Tibial artery (tissue), 4 donors: ENCODE measurements at places on chromosomes 16 and 17.

GRCh38 chr17:48800626-48801217, 16.3 kb downstream of the TTLL6 start:
- DNase-seq, result no peak
- H3K4me3 ChIP-seq, result no peak overlapping the region
- H3K27me3 ChIP-seq, result no peaks in the 10 kb centered on the region
- no peak overlapping the region for H3K27ac ChIP-seq
- H3K36me3 ChIP-seq, result no peaks in the 10 kb centered on the region

GRCh38 chr17:57475796-57476195, 219.5 kb downstream of the MSI2 start:
- H3K27ac ChIP-seq, result no peak overlapping the region
- no peaks in the 10 kb centered on the region for H3K27me3 ChIP-seq
- H3K4me3 ChIP-seq, result no peak overlapping the region

- H3K27me3 ChIP-seq, result no peaks in the 10 kb centered on the region
- H3K4me3 ChIP-seq, result no peak overlapping the region
- no peaks in the 10 kb centered on the region for H3K4me1 ChIP-seq
- DNase-seq, result no peak
- no peak overlapping the region for H3K27ac ChIP-seq
- H3K36me3 ChIP-seq, result no peaks in the 10 kb centered on the region
Observed at GRCh38 chr16:73304008-73304774, 256.3 kb upstream of the ZFHX3 start.

- H3K27ac ChIP-seq, result peak overlapping the region; percentile 58
- no peaks in the 10 kb centered on the region for H3K27me3 ChIP-seq
- no peak overlapping the region for H3K4me3 ChIP-seq
- no peaks in the 10 kb centered on the region for H3K36me3 ChIP-seq
- no peak for DNase-seq
Observed at GRCh38 chr17:59725691-59726090, 18.2 kb downstream of the VMP1 start.

- peaks cover 6% of the 10 kb centered on the region for H3K4me1 ChIP-seq
- H3K27me3 ChIP-seq, result no peaks in the 10 kb centered on the region
- peak overlapping the region; percentile 43 for H3K4me3 ChIP-seq
- no peaks in the 10 kb centered on the region for H3K36me3 ChIP-seq
- H3K27ac ChIP-seq, result no peak overlapping the region
Observed at GRCh38 chr16:78184238-78185183, 85.1 kb downstream of the WWOX start.

DNA sequence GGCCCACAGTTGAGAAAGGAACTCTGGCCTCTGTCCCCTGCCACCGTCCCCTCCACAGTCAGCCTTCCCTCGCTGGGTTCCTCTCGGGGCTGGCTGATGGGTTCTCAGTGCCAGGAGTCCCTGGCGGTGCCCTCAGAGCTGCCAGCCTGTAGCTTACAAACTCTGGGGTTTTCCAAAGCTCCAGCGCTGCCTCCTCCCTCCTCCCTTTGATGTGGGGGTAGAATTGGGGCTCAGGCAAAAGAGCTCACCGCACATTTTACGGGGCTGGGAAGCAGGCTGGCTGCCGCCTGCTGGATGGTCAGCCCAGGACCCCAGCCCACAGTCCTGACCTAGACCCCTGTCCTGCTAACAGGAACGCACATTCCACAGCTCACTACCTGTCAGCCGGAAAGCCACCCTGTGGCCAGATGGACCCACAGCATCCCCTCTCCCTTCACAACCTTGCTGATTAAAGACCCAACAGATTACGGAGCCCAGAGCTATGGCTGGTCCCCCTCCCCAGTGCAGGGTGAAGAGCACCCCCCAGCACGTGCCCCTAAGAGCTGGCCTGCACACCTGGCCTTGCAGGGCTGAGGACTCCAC, 6.0 kb downstream of the VASN start:
- H3K27ac ChIP-seq, result peak overlapping the region; percentile 92
- no peak for DNase-seq
- no peaks in the 10 kb centered on the region for H3K27me3 ChIP-seq
- H3K4me3 ChIP-seq, result peak overlapping the region; percentile 61
- H3K4me1 ChIP-seq, result peaks cover 78% of the 10 kb centered on the region

DNA sequence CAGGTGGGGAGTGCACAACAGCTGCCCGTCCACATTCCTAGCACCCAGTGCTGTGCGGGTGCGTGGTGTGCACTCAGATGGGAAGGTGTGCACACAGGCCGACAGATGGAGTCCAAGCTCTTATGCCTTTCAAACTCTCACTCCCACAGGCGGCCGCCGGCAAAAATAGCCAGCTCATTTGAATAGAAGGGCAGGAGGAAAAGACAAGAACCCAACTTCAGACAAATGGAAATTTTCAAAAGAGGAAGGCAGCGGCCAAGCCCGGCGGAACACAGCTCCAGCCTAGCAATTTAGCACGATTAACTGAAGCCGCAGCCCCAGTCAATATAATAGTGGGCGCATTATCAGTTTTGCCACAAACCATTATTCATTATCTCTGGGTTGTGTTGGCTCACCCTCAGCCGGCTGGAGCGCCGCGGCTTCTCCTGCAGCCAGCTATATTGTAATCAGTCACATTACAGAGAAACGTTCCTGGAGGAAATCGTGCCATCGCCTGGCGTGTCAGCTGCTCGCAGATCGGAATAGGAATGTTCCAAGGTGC, 103.9 kb upstream of the SEC14L1 start:
- DNase-seq, result no peak
- peaks cover 63% of the 10 kb centered on the region for H3K27me3 ChIP-seq
- H3K36me3 ChIP-seq, result no peaks in the 10 kb centered on the region
- peaks cover 7% of the 10 kb centered on the region for H3K4me1 ChIP-seq
- no peak overlapping the region for H3K4me3 ChIP-seq
- no peak overlapping the region for H3K27ac ChIP-seq

- no peaks in the 10 kb centered on the region for H3K27me3 ChIP-seq
- peaks cover 20% of the 10 kb centered on the region for H3K4me1 ChIP-seq
- peaks cover 34% of the 10 kb centered on the region for H3K36me3 ChIP-seq
- H3K4me3 ChIP-seq, result no peak overlapping the region
Observed at GRCh38 chr16:18792836-18793433, 2.8 kb upstream of the RPS15A start.

DNA sequence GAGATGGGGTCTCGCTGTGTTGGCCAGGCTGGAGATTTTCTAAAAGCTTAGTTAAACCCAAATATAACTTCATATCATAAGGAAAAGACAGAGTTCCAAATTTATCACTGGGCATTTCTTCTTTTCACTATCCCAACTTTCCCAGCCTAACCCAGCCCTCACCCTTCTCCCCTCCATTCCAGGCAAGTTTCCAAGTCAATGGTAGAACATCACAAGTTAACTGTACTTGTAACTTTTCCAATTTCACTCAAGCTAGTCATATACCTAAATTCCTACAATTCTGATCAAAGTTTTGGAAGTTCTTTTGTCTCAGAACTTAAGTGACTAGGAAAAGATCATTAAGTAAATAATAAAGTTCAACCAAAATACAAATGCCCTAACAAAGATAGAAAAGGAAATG, 61.2 kb downstream of the USP32 start:
- H3K36me3 ChIP-seq, result no peaks in the 10 kb centered on the region
- no peaks in the 10 kb centered on the region for H3K4me1 ChIP-seq
- H3K27ac ChIP-seq, result no peak overlapping the region
- no peaks in the 10 kb centered on the region for H3K27me3 ChIP-seq
- no peak for DNase-seq

DNA sequence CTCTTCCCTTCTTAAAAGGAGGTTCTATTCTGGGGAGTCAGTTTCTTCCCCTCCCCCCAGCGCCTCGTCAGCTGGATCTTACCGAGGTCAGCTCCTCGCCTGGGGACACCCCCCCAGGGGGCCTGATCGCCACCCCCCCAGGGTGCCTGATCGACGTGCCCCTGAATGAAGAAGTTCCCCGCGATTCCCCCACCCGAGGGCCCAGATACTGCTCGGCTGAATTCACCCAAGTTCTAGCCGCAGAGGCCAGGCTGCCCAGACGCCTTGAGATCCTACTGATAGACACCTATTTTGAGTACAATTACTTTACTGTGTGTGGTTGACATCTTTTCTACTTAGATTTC, 1.4 kb downstream of the RAB11FIP3 start:
- no peaks in the 10 kb centered on the region for H3K36me3 ChIP-seq
- no peaks in the 10 kb centered on the region for H3K27me3 ChIP-seq
- H3K27ac ChIP-seq, result peak overlapping the region; percentile 59
- peaks cover 48% of the 10 kb centered on the region for H3K4me1 ChIP-seq

- H3K36me3 ChIP-seq, result no peaks in the 10 kb centered on the region
- peaks cover 36% of the 10 kb centered on the region for H3K4me1 ChIP-seq
Observed at GRCh38 chr17:78979780-78980623, at the start of gene LGALS3BP. Gene LGALS3BP (minus strand): TSS chr17:78979923. CDS start chr17:78977191, 2,732 bp downstream.

- no peaks in the 10 kb centered on the region for H3K27me3 ChIP-seq
- no peak overlapping the region for H3K27ac ChIP-seq
- H3K4me3 ChIP-seq, result no peak overlapping the region
- H3K4me1 ChIP-seq, result peaks cover 7% of the 10 kb centered on the region
- peak; percentile 82 for DNase-seq
Observed at GRCh38 chr17:32998111-32998886, 6.7 kb downstream of the SPACA3 start.
